Activated naive CD4-positive, alpha-beta T cell treated with anti-CD3 and anti-CD28 coated beads, Interleukin-2, amount 10 ng/mL, durations not matched to agents 7 days and 5 days (primary cell): ENCODE measurements at places on chromosomes 3 and 15.
A peak's percentile ranks its signal among the peaks of the same experiment; 100 is the strongest.

DNA sequence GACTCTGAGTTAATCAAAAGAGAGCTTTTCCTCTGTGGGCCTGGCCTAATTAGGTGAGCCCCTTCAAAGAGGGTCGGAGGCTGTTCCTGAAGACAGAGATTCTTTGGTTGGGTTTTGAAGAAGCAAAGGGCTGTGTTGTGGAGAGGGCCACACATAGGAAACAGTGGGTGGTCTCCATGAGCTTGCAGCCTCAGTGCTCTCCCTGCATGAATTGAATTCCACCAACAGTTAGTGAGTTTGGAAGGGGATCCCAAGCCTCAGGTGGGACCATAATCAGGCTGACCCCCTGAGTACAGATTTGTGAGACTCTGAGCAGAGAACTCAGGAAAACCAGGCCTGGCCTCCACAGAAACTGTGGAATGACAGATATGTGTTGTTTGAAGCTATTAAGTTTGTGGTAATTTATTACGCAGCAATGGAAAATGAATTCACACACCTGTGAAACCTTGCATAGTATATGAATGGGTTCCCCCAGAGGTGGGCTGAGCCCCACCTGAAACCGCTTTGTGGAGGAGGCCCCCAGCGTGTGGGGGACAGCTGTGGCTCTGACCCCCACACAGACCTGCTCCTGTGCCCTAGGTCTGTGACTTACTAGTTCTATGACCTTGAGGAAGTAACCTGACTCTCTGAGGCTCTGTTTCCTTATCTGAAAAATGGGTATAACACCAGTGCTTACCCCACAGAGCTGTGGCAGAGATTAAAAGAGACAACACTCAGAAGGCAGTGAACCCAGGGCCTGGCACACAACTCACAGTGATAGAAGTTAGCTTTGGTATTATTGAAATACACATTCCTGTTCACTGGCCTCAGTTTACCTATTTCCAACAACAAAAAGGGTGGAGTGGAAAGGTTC lies 431.3 kb downstream of the FOXP1 start:
- H3K4me3 ChIP-seq, result no peak overlapping the region
- H3K4me1 ChIP-seq, result peaks cover 22% of the 10 kb centered on the region
- peaks cover 2% of the 10 kb centered on the region for H3K36me3 ChIP-seq
- no peaks in the 10 kb centered on the region for H3K27me3 ChIP-seq
- H3K27ac ChIP-seq, result no peak overlapping the region

DNA sequence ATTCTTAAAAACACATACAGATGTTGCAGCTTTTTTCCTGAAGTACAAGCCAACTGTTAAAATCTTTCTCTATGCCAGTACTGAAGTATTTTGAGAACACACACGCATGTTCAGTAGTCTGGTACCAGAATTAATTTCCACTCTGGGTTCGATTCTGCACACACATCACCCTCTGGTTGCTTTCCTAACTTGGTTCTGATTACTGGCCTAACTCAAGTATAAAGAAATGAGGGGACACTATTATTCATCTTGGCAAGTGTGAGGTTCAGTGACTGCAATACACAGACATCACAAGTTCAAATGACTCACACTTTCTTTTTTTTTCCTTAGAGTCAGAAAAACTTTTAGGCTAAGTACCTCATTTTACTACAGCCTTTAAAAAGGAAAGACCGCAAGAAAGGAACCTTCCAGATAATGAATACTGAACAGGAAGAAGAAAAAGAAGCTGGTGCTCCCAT lies 37.4 kb upstream of the LDHAL6B start:
- no peak overlapping the region for H3K4me3 ChIP-seq
- H3K27ac ChIP-seq, result peak overlapping the region; percentile 51
- peaks cover 34% of the 10 kb centered on the region for H3K4me1 ChIP-seq
- no peaks in the 10 kb centered on the region for H3K27me3 ChIP-seq
- DNase-seq, result no peak
- H3K36me3 ChIP-seq, result peaks cover 15% of the 10 kb centered on the region

GRCh38 chr3:59772416-59773408 lies 722.9 kb upstream of the CFAP20DC start:
- H3K27me3 ChIP-seq, result no peaks in the 10 kb centered on the region
- DNase-seq, result peak; percentile 82
- peaks cover 38% of the 10 kb centered on the region for H3K36me3 ChIP-seq
- H3K27ac ChIP-seq, result peak overlapping the region; percentile 38

- H3K4me3 ChIP-seq, result no peak overlapping the region
- H3K27me3 ChIP-seq, result no peaks in the 10 kb centered on the region
- no peak for DNase-seq
- H3K36me3 ChIP-seq, result no peaks in the 10 kb centered on the region
- no peaks in the 10 kb centered on the region for H3K4me1 ChIP-seq
Measured at GRCh38 chr15:54119051-54119450, 140.8 kb downstream of the UNC13C start.

DNA sequence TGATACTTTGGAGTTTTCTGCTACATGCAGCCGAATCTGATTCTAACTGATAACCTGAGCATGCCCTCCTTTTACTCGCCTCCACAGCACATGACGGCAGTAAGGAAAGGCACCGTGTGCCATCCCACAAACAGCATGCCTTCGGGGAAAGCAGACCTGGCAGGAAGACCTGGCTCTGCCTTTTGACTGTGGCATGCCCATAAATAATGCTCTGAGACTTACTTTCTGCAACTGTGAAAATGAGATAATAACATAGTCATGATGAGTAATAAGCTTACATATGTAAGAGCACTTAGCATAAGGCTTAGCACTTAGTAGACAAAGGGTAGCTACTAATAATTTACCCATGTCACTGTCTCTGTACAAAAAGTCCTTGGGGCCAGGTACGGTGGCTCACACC lies 32.9 kb downstream of the MTHFS start:
- H3K27me3 ChIP-seq, result no peaks in the 10 kb centered on the region
- no peak overlapping the region for H3K27ac ChIP-seq
- DNase-seq, result no peak
- H3K36me3 ChIP-seq, result peaks cover 27% of the 10 kb centered on the region
- H3K4me1 ChIP-seq, result no peaks in the 10 kb centered on the region

- peaks cover 23% of the 10 kb centered on the region for H3K4me1 ChIP-seq
- DNase-seq, result no peak
- no peaks in the 10 kb centered on the region for H3K27me3 ChIP-seq
Measured at GRCh38 chr3:120088622-120089021, 5.6 kb downstream of the GSK3B start.

DNA sequence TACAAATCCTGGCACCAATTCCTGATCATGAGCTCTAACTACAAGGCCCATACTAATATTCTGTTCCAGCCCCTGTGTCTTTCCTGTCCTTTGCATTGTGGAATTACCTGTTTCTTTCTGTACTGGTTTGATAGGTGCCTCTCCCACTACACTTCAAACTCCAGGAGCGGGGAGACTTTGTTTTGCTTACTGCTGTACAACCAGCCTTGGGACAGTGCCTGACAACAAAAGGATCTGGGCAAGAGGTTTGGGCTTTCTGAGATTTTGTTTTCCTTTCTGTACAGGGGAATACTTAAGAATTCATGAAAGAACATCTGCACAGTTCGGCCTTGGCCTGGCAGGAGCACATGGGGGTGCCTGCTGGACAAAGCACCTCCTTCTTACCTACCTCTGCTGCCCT lies 45.1 kb downstream of the ZDHHC3 start:
- peaks cover 23% of the 10 kb centered on the region for H3K4me1 ChIP-seq
- no peak for DNase-seq
- H3K27ac ChIP-seq, result no peak overlapping the region
- no peaks in the 10 kb centered on the region for H3K27me3 ChIP-seq

DNA sequence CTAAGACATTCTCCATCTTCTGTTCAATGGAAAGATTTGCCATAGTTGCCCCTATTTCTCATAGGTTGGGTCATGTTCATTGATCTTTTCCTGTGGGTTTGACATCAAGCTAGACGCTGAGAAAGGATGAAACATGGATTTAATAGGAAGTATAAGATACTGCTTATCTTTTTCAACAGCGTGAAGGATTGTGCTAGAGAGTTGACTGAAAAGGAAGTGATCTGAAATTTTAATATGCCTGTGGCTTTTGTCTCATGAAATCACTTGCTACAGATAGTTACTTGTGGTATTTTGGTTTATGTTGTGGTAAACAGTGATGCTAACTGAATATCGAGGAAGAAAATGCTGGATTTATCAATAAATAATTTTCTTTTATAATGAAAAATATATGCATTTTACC lies 442.9 kb downstream of the EDEM1 start:
- H3K27me3 ChIP-seq, result no peaks in the 10 kb centered on the region
- no peaks in the 10 kb centered on the region for H3K36me3 ChIP-seq

DNA sequence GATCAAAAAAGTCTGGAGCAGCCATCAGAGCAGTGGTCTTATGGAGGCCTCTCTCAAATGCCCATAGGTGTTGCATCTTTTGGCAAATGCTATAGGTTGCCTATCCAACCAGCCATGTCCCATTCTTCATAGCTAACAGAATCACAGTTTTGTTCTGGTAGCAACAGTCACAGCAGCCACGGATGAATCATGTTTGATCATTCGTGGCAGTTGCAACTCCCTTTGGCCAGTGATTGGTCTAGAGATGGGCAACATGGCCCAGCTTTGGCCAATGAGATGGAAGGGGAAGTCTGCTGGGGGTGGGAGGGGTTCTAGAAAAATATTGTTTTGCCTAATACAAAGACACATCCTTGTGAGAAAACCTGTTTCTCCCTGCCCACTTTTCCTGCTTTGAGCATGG lies 50.3 kb upstream of the PPP2R3A start:
- H3K27ac ChIP-seq, result no peak overlapping the region
- no peaks in the 10 kb centered on the region for H3K36me3 ChIP-seq
- peaks cover 5% of the 10 kb centered on the region for H3K27me3 ChIP-seq
- DNase-seq, result no peak
- H3K4me1 ChIP-seq, result no peaks in the 10 kb centered on the region

- peak overlapping the region; percentile 8 for H3K4me3 ChIP-seq
- peaks cover 18% of the 10 kb centered on the region for H3K36me3 ChIP-seq
- peaks cover 12% of the 10 kb centered on the region for H3K27me3 ChIP-seq
Measured at GRCh38 chr15:59794229-59794886, 105.2 kb upstream of the BNIP2 start.

GRCh38 chr15:60374209-60374608 lies 23.6 kb downstream of the ANXA2 start:
- no peaks in the 10 kb centered on the region for H3K27me3 ChIP-seq
- no peak overlapping the region for H3K4me3 ChIP-seq
- H3K4me1 ChIP-seq, result no peaks in the 10 kb centered on the region
- H3K36me3 ChIP-seq, result peaks cover 38% of the 10 kb centered on the region
- H3K27ac ChIP-seq, result no peak overlapping the region

GRCh38 chr15:34782901-34783300 lies 12.4 kb downstream of the ACTC1 start:
- H3K27me3 ChIP-seq, result no peaks in the 10 kb centered on the region
- DNase-seq, result no peak
- no peak overlapping the region for H3K27ac ChIP-seq
- H3K4me1 ChIP-seq, result no peaks in the 10 kb centered on the region
- no peaks in the 10 kb centered on the region for H3K36me3 ChIP-seq
- no peak overlapping the region for H3K4me3 ChIP-seq

DNA sequence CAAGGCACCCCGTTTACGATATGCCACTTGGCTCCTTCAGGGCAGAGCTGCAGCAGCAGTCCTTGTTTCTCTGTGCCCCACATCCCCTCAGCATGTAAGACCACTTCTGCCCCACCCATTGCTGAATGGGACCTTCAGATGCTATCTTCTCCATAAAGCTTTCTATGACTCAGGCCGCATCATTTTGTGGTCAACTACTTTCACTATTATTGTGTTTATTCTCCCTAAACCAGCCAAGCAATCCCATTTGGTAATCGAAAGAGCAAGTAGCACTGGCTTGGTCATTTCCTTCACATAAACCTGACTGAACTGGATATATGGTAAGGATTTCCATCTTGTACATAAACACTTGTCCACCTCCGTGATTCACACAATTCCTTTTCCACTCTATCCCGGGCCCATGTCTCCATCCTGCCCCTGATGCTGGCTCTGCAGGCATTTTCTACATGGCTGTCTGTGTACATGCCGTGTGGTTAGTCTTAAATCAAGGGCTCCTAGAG lies 25.7 kb downstream of the LIPC start:
- H3K27me3 ChIP-seq, result no peaks in the 10 kb centered on the region
- H3K4me3 ChIP-seq, result no peak overlapping the region
- DNase-seq, result peak; percentile 32
- H3K27ac ChIP-seq, result peak overlapping the region; percentile 9

DNA sequence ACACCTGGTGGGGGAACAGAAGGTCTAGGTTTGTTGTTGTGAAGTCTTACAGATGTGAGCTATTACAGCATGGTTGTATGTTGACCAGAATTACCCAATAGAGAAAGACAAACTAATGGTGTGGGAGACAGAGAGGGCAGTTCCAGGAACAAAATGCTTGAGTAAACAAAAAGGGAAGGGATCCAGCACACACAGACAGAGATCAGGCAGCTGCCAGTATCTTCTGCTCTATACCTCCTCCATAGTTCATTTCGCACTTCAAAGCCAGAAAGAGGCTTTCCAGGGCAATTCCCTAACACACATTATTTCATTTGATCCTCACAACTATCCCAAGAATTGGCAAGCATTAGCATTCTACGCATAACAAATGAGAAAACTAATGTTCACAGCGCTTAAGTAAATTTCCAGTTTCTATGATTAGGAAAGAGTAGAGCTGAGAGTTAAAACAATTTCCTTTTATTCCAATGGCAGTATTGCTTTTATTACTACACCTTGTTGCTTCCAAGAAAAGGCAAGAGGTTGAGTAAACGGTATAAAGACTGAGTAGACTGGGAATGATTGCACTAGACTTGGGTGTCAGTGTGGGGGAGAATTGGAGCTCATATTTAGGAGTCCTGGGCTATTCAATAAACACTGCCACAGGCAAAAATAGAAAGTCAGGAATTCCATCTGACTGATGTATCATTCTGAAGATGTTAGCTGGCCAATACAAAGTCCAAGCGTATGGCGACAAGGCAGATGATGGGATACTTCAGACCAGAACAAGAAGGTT lies 39.7 kb upstream of the ZNF280D start:
- H3K27ac ChIP-seq, result no peak overlapping the region
- H3K27me3 ChIP-seq, result peaks cover 12% of the 10 kb centered on the region
- H3K36me3 ChIP-seq, result no peaks in the 10 kb centered on the region
- H3K4me3 ChIP-seq, result no peak overlapping the region
- peaks cover 3% of the 10 kb centered on the region for H3K4me1 ChIP-seq

DNA sequence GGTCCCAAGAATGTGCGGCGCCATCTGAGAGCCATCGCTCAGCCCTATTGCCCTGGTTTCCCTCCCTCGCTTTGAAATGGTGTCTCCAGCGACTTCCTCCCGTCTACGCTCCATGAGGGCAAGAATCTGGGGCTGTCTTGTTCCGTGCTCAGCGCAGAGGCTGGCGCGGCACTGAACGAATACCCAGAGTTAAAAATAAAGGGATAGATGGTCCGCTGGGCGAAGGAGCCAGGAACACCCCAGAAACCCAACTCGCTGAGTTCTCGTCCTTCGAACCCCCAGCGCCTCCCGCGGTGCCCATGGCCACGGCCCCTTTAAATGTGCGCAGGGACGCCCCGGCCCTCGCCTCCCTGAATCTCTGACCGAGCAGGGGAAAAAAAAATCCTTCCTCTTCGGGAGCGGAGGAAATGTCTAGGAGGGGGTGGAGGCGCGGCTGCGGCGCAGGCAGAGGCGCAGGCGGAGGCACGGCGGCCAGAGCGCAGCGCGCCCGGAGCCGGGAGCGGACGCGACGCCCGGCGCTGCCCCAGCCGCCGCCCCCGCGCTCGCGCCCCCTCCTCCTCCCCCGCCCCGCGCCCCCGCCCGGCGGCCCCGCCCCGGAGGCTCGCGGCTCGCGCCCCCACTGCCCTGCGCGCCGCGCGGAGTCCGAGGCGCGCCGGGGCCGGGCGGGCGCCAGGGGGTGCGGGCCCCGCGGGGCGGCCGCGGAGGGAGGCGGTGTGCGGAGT lies 8.5 kb upstream of the FGD5 start:
- DNase-seq, result no peak
- peaks cover 94% of the 10 kb centered on the region for H3K27me3 ChIP-seq
